HuH-7 (cell line): ENCODE measurements at places on chromosomes 12 and 14.

- DNase-seq, result peak; percentile 42
Measured at GRCh38 chr12:123142921-123143735, 7.8 kb downstream of the PITPNM2 start.

GRCh38 chr12:3081091-3081490, 3.9 kb downstream of the TSPAN9 start:
- DNase-seq, result no peak

- DNase-seq, result no peak
Measured at GRCh38 chr12:69569236-69569635, 16.0 kb upstream of the CCT2 start.

- no peak for DNase-seq
Measured at GRCh38 chr14:105064721-105065143, 498 bp downstream of the GPR132 start.

DNA sequence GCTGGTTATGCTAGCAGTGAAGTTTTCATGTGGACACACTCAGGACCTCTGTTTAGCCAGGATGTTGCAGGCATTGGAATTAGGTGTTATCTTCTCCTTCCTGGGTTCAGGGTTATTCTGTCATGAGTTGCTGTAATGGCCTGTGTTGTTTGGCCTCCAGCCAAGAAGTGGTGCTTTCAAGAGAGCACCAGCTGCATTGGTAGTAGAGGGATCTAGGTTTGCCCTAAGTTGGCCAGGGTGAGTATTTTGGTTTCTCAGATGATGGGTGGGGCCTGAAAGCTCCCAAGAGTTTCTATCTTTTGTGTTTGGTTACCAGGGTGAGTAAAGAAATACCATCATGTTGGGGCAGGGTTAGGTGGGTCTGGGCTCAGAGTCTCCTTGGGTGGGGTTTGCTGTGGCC, 2.7 kb upstream of the GZMH start:
- no peak for DNase-seq

DNA sequence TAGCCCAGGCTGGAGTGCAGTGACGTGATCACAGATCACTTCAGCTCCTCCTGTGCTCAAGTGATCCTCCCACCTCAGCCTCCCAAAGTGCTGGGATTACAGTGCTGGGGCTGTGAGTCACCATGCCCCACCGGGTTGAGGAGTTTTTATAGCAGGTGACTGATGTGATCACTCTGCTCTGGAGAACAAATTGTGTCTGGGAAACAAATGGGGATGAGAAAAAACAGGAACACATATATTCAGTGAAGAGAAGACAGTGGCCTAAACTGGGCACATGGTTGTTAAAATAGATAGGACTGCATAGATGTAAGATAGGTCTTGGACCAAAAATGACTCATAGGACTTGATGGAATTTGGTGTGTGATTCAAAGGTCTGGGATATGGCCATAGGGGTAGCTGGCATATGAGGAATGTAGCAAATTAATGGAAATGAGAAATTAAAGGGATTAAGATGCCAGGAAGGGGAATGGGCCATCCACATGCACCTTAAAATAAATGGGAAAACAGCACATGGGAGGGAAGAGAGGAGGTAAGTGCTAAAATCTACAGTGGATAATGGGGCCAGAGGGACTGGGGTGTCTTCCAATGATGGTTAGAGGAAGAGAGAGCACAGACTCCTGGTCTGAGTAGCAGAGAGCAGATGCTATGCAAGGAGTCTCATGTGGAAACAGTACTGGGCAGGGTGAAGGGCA, 11.2 kb downstream of the BCAT1 start:
- DNase-seq, result no peak

DNA sequence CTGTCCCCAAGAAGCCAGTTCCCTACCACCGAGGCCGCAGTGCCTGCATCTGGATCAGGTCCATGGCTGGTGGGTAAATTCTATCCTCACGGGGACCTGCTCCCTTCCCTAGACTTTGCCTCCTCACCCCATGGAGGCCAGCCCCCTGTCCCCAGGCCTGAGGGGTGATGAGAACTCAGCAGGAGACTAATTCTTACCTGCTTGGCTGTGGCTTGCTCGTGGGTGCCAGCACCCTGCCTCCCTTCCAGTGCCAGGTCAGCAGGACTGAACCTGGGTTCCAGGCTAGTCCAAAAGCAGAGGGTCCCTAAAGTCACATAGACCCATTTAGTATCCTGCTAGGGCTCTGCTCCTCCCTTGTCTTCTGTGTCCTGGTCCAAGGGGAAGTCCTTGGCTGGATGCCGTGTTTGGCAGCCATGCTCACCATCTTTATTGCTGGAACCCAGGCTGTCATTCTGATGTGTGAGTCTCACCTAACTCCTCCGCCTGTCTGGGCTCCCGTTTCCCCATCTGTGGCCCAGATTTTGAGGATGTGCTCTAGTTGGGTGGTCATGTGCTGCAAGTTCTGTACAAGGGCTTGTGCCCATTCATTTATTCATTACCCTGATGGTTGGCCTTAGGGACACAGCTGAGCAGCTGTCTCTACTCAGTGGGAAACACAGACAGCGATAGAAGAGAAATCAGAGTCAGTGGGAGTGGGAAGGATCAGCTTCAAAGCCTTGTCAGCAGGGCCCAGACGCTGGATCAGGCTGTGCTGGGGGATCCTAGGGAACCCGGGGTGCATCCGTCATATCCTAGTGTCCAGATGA, 949 bp downstream of the PLBD2 start:
- DNase-seq, result no peak

DNA sequence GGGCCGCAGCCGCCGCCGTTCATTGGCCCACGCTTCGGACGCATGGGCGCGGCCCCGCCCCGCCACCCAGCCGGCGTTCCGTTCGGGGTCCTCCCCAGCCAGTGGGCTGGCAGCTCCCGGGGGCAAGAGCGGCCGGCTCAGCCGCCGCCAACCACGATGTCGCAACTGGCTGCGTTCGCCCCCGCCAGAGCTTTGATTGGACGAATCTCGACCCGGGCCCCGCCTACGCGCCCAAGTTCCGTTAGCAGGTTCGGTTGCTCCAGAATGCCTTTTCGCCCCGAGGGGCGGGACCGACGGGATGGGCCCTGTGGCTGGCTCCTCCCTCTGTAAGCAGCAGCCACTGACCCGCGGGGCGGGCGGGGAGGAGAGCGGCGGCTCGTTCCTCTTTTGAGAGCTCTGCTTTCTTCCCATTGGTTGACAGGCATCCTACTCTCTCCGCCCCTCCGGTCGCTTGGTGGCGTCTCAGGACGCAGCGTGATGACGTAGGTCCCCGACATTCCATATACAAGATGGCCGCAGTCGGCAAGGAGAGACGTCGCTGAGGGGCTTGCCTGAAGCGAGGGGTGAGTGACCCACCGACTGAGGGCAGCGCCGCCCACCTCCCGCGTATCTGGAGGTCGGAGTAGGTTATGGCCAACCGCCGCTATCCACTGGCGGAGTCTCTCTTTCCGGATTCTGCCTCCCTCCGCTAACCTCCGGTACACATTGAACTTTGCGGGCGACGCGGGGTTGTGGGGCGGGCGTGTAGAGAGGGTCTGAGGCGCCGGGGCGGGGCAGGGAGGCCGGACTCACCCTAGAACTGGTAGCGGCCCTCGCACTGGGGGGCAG, at the start of gene CCNK:
Gene CCNK (plus strand): TSS at position 493 of the 828 bp plus-strand sequence. CDS start 11,269 bp downstream, outside the sequence.
- peak; percentile 93 for DNase-seq

GRCh38 chr12:4443616-4444015, 2.0 kb downstream of the FGF6 start:
- DNase-seq, result no peak

DNA sequence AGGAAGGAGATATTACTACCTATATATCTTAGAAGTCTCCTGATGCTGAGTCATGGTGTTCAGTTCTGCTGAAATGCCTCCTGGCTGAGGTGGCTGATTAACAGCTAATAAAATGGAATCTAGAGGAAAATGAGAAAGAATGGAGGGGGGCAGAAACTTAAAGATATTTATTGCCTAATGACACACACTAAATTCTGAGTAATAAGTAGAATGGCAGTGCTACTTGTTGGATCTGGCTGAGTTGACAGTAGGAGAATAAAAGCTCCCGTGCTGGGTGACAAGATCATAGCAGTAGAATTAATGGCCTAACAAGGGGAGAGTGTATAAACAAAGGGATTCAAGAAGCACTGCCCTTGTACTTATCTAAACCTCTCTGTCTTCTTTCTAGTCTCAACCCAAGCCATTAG, 137.5 kb downstream of the CNTN1 start:
- DNase-seq, result no peak

DNA sequence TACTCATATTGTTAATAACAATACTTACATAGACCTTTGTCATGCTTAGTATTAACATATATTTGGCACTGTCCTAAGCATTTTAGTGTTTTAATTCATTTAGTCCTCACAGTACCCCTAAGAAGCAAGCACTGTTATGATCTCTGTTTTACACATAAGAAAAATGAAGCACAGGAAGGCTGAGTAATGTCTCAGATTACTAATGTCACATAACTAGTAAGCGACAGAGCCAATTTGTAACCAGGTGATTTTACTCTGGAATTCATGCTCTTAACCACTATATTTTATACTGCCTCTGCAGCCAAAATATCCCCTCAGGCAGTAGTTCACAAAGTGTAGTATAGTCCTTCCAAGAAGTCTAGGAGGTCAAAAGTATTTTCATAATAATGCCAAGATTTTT, 20.3 kb downstream of the TMEM253 start:
- DNase-seq, result no peak

GRCh38 chr14:24066496-24067132, 4.7 kb upstream of the CPNE6 start:
- peak; percentile 59 for DNase-seq

GRCh38 chr12:93736640-93737178, 59.5 kb downstream of the CRADD start:
- DNase-seq, result no peak

GRCh38 chr14:54785136-54785777, 117.4 kb downstream of the GCH1 start:
- DNase-seq, result no peak

DNA sequence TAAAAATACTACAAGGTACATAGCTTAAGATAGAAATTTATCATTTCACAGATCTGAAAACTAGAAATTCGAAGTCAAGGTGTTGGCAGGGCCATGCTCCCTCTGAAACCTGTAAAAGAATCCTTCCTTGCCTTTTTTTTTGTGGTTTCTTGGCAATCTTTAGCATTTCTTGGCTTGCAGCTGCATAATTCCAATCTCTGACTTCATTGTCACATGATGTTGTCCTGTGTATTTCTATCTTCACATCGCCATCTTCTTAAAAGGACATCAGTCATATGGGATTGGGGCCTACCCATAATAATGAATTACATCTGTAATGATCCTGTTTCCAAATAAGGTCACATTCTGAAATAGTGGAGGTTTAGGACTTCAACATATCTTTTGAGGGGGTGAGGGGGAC, 250.4 kb downstream of the TMTC2 start:
- DNase-seq, result no peak

- peak; percentile 46 for DNase-seq
Measured at GRCh38 chr12:27968972-27969623, 3.4 kb downstream of the PTHLH start.

- DNase-seq, result no peak
Measured at GRCh38 chr14:27890259-27890658, 876.3 kb upstream of the FOXG1 start.

DNA sequence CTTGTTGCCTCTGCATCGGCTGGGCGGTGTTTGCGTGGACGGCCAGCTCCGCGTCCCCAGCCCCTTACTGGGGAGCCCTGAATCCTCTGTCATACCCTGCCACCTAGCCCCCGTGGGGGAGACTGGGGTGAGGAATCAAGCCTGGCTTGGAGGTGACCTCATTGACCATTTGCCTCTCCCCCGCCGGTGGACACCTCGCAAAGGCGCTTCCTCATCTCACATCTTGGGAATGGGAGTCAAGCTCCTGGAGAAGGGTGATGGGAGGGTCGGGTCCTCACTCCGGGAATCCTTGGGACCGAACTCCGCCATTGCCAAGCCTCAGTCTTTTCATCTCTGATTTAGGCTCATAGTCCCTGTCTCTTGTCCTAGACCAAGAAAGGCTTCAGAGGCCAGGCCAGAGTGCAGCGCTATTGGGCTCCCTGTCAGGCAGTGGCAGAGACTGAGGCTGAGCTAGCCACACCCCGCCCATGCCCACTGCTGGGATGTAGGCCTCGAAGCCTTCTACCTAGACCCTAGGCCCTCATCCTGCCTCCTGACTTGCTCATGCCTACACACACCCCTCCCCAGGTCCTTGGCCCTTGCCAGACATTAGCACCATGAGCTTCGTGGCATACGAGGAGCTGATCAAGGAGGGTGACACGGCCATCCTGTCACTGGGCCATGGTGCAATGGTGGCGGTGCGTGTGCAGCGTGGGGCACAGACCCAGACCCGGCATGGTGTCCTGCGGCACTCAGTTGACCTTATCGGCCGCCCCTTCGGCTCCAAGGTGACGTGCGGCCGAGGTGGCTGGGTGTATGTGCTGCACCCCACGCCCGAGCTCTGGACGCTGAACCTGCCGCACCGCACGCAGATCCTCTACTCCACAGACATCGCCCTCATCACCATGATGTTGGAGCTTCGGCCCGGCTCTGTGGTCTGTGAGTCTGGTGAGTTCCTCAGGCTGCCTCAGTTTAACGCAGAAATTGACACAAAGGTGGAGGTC, 678 bp downstream of the TRMT61A start:
- DNase-seq, result no peak

GRCh38 chr14:99753225-99754140, 39.7 kb upstream of the EML1 start:
- no peak for DNase-seq

DNA sequence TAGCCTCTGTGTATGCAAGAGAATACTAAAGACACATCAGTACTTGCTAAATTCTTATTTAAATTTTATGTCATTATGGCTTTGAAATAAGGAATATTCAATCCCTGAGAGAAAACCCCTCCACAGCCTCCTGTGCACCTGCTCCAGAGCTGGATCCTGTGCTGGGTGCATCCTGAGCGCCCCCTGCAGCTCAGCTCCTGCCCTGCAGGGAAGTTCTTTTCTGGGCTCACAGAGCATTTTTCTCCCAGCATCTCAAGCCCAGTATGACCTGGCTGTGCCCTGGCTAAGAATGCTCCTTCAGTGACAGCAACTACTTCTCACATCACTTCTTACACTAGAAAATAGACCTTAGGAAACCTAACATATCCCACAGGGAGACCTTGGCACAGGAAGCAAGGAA, 1211.7 kb downstream of the TMEM121 start:
- no peak for DNase-seq

DNA sequence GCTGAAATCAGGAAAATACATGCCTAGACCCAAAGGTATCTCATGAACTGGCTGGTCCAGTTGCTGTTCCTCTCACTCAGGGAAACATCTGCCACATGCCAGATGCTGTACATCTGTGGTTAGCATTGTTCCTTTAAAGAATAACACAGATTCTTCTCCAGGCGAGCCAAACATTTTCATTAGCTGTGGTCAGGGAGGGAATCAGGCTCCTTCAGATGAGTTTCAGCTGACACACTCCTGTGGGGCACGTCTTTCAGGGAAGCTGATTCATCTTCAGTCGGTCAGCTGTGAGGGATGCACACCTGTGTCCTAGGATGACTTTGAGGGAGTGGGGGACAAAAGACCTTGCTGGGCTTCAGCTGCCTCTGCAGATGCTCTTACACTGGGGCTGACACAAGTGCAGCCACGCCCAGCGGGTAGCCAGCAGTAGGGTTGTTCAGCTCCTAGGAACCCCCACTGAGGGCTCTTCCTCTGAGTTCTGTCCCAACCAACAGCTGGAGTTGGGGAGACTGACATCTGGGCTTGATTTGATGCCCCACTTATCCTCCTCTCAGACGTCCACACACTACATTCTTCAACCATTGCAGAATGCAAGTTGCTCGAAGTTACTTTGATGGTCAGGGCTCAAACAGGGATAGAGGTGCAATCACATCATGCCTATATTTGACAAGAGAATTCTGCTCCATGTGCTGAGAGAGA, 155.0 kb downstream of the NUAK1 start:
- DNase-seq, result no peak
